ENCODE measurements at places on chromosomes 13 and 19.

DNA sequence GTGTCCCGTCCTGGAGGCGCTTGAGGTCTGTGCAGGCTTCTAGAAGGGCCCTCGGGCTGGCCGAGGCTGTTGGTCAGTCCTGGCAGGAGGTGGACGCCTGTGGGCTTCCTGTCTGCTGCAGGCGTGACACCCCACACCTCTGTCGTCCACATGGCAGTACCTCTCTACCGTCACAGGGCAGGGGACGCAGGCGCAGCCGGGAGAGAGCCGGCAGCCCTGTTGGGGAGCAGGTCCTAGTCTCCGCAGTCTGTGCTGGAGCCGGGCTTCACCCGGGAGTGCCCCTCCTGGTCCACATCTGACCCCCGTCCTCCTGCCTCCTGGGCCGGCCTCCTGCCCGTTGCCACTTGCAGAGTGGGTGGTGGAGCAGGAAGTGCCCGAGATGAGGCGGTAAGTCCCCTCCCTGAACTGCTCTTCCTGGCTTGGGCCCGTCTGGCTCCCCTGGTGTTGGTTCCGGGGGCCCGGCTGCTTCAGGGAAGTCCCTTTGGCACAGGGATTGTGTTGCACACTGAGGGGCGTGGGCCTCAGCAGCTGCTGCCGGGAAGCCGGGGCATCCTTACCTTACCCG is 106.0 kb downstream of the KDM4B start:
- DNase-seq: no peak

- no peak for DNase-seq
Measured at GRCh38 chr13:97548711-97549110, 114.7 kb downstream of the RAP2A start.

GRCh38 chr13:110921209-110921608 is 6.3 kb upstream of the ANKRD10 start:
- no peak for DNase-seq

- peak; percentile 62 for DNase-seq
Measured at GRCh38 chr19:49588365-49589122, 2.4 kb upstream of the PRR12 start.

- DNase-seq: no peak
Measured at GRCh38 chr13:52112591-52112990, 16.3 kb downstream of the NEK5 start.

GRCh38 chr13:112730157-112730671 is 40.4 kb downstream of the ATP11A start:
- no peak for DNase-seq

DNA sequence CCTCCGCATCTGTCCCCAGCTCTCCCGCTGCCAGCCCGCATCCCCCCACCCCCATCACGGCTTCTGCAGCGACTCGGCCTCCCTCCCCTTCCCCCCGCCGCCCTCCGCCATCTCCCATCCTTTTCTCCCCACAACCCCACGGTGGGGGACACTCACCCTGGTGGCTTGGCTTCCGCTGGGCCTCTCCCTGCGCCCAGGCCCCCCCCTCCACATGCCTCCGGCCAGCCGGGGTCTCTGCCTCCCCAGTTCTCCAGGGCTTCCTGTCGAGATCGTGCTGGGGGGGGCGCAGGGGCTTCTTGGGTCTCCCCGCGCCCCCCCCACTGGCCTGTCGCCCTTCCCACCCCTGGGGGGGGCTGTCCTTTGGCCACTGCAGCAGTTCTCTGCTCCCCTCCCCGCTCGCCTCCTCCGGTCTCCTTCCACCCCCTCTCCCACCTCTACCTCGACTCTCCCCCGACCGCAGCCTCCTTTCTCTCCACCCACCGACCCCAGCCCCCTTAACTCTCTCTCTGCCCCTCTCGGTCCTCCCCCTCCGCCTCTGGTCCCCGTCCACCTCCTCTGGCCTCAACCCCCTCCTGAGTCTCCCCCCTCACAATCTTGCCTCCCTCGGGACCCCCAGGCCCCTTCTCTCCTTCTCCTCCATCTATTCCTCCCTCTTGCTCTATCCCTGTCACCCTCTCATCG is 17.1 kb downstream of the LRRC4B start:
- no peak for DNase-seq

GRCh38 chr19:31890230-31890629 is 455.2 kb upstream of the ZNF507 start:
- no peak for DNase-seq

GRCh38 chr13:51308781-51309180 is 30.7 kb upstream of the SERPINE3 start:
- DNase-seq: no peak

GRCh38 chr19:51093510-51094345 is 11.0 kb upstream of the KLK14 start:
- DNase-seq: no peak

- no peak for DNase-seq
Measured at GRCh38 chr19:1855828-1856255, 7.5 kb downstream of the KLF16 start.

GRCh38 chr19:35738887-35739229 is 3.4 kb downstream of the IGFLR1 start:
- DNase-seq: no peak

DNA sequence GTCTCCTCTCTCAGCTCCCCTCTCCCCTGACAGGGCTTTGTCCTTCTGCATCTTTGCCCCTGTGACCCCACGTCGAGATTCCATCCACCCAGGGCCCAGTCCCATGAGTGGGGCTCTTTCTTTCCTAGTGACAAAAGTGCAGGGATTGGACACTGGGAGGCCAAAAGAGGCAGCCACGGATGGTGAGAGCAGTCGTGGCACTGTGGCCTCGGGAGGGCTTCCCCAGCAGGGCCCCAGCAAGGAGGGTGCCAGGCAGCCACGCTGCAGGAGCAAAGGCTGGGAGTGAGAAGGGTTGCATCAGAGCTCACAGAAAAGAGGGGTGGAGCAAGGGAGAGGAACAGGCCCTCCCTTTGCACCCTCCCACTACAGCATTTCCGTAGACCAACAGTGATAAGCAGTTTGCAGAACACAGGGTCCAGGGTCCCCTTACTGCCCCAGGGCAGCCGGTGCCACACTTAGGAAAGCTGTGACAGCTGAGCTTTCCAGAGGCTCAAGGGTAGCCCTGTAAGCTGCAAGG is 4.9 kb downstream of the ZSCAN1 start:
- DNase-seq: no peak

DNA sequence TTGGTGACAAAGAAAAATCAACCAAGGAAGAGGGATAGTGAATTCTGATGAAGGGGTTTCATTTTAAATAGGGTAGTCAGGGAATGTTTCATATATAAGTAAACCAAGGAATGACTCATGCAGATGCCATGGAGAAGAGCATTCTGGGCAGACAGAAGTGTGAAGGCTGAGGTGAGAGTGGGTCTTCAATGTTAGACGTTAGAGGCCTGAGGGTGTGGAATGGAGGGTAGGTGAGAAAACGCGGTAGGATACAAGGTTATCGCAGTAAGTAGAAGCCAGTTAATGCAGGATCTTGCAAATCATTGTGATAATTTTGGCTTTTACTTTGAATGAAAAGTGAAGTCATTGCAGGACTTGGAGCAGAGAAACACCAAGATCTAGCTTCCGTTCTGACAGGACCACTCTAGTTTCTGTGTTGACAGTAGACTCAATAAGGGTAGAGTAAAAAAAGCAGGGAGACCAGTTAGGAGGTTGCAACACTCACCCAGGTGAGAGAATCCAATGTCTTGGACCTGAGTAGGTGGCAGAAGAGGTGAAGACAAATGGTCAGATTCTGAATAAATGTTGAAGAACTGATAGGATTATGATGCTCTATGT is 225.2 kb upstream of the TMTC4 start:
- DNase-seq: no peak

- DNase-seq: peak; percentile 64
Measured at GRCh38 chr13:109787135-109787954, 962 bp upstream of the IRS2 start.

DNA sequence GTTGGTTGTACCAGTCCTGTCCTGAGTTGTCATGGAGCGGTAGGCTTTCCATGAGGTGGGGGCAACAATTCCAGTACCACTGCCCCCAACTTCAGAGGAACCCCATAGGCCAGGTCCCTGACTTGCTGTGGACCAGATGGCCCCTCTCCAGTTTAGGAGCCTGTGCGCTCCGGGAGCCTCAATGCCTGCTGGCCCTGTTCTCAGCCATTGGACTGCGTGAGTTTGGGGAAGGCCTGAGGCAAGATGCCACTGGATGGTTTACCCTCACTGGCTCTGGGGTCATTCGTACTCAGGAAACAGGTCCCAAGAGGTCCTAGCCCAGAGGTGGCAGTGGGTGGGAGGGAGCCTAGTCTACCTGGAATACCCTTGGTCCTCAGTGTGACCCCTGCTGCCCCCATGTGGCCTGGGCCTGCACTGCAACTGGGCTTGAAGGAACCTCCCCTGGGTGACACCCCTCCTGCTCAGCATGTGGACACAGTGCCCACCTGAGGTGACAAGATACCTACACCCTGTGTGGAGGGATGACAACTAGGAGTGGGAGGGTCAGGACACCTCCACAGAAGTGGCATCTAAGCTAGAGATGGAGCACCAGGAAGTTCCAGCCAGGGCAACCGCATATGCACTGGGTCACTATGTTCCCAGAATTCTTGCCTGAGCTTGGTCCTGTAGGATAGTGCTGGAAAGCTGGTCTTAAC is 6.0 kb upstream of the PRR19 start:
- DNase-seq: peak; percentile 95

DNA sequence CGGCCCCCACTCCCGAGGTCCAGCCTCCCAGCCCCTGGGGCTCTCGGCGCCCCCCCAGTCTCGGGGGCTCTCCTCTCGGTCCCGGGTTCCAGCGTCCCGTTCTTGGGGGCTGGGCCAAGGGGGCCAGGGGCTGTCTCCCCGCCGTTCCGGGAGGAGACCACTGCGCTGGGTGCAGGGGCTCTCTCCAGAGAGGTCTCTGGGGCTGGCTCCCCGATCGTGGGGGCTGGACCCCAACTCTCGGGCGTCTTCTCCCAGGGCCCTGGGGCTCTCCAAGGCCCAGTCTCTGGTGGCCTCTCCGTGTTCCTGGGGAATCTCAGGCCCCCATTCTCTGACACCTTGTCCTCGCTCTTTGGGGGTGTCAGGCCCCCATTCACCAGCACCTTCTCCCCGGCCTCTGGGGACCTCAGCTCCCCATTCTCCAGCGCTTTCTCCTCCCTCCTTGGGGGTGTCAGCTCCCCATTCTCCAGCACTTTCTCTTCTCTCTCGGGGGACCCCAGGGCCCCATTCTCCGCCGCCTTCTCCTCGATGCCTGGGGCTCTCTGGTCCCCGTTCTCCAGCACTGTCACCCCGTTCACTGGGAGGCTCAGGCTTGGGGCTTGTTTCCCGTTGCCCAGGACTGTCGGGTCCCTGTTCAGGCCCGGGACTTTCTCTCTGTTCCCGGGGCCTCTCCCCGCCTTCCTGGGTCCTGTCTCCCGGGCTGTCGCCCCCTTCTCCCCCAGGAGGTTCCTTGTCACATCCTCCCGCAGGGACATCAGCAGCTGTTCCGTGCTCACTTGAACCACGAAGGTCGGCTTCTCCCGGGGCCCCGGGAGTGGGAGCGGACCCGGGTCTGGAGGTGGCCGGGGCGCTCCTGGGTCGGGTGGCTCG is 13.7 kb downstream of the LMTK3 start:
- no peak for DNase-seq

DNA sequence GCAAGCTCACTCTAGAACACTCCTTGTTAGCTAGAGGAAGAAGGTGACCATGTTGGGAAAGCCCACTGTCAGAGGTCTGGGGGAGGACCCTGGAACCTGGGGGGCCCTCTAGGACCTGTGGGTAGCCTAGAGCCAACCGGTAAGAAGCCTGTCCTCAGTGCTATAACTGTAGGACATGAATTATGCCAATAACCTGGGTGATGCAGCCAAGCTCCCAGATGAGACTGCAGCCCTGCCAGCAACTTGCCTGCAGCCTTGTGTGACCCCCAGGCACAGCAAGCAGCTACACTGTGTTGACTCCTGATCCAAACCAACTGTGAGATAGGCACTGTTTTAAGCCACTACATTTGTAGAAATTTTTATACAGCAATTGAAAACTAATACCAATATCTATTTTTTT is 122.3 kb downstream of the MIPEP start:
- DNase-seq: no peak

GRCh38 chr13:37870895-37871550 is 1.5 kb upstream of the TRPC4 start:
- DNase-seq: no peak

DNA sequence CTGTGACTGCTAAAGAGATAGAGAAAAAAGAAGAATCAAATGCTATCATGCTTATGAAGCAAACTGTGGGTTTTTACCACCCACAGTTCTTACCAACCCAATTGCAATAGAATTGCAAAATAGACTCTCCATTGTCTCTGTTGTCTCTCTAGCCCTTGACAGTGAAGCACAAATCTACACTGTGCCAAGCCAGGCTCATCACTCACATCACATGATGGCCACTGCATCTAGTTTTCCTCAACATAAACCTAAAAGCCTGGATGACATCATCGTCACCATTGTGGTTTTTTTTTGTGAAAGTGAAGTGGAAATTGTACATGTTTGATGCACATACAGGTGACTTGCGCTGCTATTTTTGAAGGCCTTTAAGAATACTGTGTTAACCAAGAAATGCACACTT is 56.1 kb downstream of the KL start:
- no peak for DNase-seq

GRCh38 chr19:46210669-46211068 is 18.9 kb upstream of the IGFL1 start:
- DNase-seq: no peak

- no peak for DNase-seq
Measured at GRCh38 chr13:25958986-25959385, 92.8 kb downstream of the SHISA2 start.

DNA sequence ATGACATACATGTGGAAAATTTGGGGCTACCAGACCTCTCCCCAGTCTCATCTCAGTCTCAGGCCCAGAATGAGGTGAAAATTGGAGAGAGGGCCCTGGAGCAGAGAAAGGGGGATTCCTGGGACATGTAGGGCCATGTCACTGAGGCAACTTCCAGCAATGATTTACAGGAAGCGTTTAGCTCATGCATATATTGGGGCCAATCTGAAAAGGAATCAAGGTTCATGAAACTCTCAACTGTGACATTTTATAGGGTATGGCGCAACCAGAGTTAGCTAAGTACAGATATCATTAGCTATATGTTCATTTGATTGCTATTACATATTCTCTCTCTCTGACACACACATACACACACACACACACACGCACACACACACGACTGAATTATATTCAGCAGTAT is 86.3 kb downstream of the RNASEH2B start:
- no peak for DNase-seq

GRCh38 chr19:37929355-37929923 is 22.4 kb downstream of the SIPA1L3 start:
- DNase-seq: no peak

DNA sequence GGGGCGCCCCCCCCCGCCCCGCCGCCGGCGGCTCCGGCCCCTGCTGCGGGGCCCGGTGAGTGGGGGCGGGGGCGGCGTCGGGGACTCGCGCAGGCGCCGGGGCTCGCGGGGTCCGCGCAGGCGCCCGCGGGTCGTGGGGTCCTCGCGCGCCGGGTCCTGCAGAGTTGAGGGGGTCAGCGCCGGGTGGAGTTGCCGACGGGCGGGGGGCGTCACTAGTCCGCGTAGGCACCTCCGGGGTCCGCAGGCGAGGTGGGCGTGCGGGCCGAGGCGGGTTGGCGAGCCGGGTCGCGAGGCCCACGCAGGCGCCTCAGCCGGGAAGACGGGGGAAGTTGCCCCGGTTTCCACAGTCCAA is 365 bp downstream of the PPP6R1 start:
- DNase-seq: no peak

GRCh38 chr13:100540621-100541020 is 48.0 kb downstream of the GGACT start:
- no peak for DNase-seq

GRCh38 chr13:95703576-95703975 is 26.6 kb downstream of the DNAJC3 start:
- DNase-seq: no peak

- no peak for DNase-seq
Measured at GRCh38 chr13:27423333-27423732, 1.1 kb upstream of the GTF3A start.
